NCI-H1436 (cell line): ENCODE measurements at places on chromosomes 5 and 9.

GRCh38 chr5:33460210-33460609 is 19.4 kb downstream of the TARS1 start:
- DNase-seq: no peak

- no peak for DNase-seq
Observed at GRCh38 chr5:179124853-179125788, 64.9 kb downstream of the ZNF354C start.

DNA sequence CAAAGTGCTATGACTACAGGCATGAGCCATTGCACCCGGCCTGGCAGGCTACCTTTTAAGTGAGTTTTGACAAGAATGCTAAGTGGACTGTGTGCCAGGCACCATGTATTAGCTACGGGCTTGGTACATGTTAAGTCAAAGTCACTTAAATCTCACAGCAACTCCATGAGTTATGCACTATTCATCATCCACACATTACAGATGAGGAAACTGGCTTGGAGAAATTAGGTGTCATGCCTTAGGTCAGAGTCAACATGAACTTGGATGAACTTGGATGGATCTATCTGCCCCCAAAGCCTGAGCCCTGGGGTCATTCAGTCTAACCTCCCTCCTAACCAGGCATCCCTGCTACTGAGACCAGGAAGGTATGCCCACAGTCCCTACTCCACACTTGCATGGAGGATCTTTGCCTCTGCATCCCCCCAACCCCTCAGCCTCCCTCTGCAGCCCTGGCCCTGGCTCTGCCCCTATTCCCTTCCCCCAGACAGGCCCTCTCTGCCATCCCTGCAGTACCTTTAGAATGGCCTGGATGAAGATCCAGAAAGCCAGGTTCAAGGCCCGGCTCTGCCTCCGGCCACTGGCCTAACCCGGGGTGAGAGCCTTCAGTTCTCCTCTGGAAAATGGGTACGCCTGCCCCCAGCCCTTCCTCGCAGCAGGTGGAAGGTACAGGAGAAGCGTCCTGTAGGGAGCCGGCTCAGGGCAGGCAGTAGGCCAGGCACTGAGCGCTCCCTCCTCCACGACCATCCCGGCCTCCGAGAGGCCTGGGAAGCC is 685 bp upstream of the ADGRD2 start:
- DNase-seq: no peak

- no peak for DNase-seq
Observed at GRCh38 chr9:87381050-87381711, 116.5 kb upstream of the DAPK1 start.

DNA sequence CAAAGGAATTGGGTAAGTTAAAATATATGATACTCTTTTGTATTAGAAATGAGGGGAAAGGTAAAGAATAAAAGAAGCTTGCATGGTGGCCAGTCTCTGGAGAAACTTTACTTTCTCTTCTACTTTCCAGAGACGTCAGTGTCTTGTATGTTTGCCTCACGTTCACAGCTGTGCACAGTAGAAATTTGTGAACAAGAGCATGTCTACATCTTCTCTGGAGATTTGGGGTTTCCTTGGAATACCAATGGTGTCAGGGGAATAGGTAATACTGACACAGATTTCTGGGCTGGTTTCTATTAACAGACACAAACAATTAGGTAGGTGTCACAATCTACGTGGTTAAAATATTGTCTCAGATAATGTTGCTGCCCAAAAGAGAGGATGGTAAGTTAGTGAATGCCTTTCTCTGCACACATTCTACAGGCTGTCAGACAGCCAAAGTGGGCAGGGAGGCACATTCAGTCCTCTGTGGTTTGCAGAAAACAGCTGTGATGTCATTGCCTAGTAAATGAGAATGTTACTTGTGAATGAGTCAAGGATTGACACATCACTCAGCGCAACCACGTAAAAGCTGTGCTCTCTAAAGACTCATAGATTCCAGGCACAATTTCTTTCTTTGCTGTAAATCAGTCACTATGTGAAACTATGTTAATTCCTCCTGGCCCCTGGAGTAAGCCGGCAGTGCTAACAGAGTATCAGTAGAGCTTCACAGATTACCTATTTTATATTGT is 397.1 kb downstream of the MAN2A1 start:
- DNase-seq: no peak

DNA sequence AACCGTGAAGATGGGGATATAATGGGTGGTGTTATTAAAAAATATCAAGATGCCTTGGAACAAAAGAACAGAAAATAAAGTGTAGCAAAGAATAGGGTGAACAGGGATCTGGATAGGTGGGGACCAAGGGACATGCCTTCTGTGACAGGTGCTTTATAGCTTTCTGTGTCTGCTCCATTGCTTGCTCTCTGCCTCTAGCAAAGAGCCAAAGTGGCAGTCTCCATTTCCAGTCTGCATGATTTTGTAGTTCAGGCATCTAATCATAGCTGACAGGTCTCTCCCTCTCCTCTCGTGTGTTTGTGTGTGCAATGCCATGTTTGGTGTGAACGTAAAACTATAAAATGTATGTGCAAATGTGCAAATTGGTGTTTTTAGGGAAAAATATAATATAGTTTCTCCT is 35.0 kb downstream of the LRRTM2 start:
- DNase-seq: no peak

GRCh38 chr5:133990396-133990795 is 14.4 kb downstream of the VDAC1 start:
- DNase-seq: peak; percentile 46

- DNase-seq: no peak
Observed at GRCh38 chr9:88754452-88754851, 219.5 kb downstream of the NXNL2 start.

- no peak for DNase-seq
Observed at GRCh38 chr9:84791643-84792042, 122.1 kb downstream of the NTRK2 start.

GRCh38 chr9:133173056-133173455 is 9.3 kb upstream of the GBGT1 start:
- no peak for DNase-seq

DNA sequence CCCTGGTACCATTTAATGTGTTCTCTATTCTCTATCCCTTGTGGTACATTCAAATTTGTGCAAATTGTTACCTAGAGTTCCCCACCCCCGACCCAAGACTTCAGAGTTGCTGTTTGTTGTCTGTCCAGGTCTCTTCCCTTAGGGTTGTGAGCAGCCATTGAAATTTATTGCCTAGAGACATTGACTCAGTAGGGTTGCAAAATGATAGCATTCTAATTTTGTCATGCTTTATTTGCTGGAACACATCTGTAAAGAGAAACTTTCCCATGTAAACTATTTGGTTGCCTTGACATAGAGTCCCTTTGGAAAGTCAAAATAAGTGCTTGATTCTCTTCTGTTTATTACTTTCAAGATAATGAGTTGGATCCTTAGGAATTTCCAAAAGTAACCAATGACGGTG is 91.7 kb upstream of the KLF9 start:
- DNase-seq: no peak

DNA sequence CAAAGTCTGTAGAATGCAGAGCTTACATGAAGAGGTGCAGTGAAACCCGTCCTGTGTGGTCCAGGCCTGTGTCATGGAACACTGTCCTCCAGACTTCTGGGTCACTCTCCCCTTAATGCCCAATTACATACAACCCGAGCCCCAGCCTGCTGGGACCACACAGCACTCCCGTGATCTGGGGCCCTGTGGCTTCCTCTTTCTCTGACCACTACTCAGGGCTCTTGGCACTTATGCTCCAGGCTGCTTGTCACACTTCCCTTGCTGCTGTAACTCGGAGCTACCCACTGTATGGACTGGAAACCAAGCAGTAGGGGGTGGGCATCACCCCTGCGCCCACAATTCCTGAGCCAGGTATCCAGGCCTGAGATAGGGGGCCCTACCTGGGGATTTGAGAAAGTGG is 10.3 kb upstream of the IL3 start:
- DNase-seq: no peak

GRCh38 chr5:147490989-147491388 is 18.9 kb downstream of the DPYSL3 start:
- no peak for DNase-seq

DNA sequence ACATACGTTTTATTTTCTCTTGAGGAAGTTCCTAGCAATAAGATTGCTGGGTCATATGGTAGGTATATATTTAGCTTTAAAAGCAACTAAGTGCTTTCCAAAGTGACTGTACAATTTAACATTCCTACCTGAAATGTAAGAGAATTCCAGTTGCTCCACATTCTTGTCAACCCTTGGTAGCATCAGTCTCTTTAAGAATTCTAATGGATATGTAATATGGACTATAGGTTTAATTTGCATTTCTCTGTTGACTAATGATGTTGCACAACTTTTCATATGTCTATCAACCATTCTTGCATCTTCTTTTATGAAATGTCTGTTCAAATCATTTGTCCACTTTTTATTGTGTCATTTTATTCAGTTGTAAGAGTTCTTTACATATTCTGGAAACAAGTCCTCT is 6.7 kb upstream of the RASEF start:
- no peak for DNase-seq

DNA sequence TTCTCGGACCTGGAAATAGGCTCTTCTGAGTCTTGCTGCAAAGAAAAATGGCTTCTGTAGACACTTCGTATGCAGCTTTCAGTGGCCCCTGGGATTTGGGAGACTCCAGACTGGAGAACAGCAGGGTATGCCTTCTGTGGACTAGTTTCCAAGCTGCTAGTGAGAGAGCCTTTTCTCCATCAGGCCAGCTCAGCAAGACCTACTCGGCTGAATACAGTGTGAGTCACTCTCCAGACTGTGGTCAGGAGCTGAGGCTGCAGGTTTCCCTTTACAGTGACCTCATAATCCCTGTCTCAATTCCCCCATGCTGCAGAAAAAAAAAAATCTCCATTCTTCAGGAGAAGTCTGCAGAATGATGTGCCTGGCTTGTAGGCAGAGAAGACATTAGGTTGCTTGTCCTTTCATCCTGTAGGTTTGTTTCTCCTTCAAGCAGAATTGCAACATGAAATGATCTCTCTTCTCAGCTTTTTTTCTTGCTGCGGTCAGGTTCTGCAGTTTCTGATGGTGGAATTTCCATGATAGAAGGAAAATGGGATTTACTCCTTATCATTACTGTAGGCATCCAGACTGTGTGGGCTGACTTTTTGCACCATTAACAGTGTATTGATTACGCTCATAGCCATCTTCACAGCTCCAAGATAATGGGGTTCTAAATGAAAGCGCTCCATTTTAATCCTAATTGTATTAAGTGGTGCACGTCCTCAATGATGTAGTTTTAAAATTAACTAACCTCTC is 78.3 kb upstream of the TNFSF8 start:
- no peak for DNase-seq

DNA sequence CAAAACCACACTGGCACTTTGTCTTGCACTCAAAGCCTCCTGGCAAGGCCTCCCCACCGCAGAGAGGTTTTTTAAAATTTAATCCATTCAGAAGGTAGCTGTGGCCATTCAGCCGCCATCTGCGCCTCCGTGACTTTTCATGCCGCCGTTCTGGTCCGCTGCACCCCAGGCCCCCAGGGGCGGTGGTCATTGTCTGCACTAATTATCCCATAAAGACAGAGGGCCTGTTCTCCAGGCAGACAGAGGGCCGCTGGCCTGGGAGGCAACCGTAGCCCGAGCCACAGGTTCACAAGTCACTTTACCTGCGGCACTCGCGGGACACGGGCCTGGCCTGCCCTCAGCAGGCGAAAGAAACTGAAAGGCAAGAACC is 49.4 kb downstream of the EXD3 start:
- DNase-seq: no peak

GRCh38 chr5:148750614-148751013 is 75.8 kb upstream of the ADRB2 start:
- DNase-seq: no peak

- DNase-seq: no peak
Observed at GRCh38 chr9:91837981-91838731, 111.9 kb downstream of the ROR2 start.

GRCh38 chr9:99171225-99172123 is 50.3 kb downstream of the ALG2 start:
- no peak for DNase-seq

DNA sequence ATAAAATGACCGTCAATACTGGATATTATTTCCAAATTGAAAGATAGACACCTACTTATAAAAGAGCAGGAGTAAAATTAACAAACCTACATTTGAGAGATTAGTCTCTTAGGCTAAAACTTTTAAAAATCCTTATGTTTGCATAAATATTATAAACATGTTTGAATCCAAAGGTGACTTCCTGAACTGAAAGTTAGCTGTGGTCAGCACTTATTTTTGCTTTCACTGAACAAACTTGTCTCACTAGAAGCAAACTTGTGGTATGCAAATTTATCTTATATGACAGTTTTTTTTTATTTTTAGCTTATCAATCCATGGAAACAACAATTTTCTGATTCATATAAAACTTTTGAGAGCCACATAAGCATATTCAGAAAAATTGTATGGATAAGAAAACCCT is 502.6 kb upstream of the COX7C start:
- DNase-seq: no peak

DNA sequence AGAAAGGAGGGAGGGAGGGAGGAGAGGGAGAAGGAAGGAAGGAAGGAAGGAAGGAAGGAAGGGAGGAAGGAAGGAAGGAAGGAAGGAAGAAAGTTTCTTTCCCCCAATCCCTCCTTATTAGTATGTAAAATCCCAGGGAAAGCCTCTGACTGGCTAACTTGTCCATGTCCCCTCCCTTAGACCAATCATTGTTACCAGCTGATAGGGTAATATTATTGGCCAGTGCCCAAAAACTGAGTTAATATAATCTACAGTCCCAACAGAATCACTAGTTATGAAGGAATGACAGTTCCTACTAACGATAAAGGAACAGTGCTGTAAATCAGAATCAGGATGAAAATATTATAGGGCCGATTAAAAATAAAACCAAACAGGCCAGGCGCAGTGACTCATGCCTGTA is 53.6 kb upstream of the CCNG1 start:
- DNase-seq: no peak

- DNase-seq: no peak
Observed at GRCh38 chr9:133589454-133590227, 19.5 kb downstream of the FAM163B start.

GRCh38 chr5:169229342-169229892 is 71.5 kb downstream of the SLIT3 start:
- no peak for DNase-seq

GRCh38 chr9:671997-672396 is 169.5 kb upstream of the DMRT1 start:
- no peak for DNase-seq

DNA sequence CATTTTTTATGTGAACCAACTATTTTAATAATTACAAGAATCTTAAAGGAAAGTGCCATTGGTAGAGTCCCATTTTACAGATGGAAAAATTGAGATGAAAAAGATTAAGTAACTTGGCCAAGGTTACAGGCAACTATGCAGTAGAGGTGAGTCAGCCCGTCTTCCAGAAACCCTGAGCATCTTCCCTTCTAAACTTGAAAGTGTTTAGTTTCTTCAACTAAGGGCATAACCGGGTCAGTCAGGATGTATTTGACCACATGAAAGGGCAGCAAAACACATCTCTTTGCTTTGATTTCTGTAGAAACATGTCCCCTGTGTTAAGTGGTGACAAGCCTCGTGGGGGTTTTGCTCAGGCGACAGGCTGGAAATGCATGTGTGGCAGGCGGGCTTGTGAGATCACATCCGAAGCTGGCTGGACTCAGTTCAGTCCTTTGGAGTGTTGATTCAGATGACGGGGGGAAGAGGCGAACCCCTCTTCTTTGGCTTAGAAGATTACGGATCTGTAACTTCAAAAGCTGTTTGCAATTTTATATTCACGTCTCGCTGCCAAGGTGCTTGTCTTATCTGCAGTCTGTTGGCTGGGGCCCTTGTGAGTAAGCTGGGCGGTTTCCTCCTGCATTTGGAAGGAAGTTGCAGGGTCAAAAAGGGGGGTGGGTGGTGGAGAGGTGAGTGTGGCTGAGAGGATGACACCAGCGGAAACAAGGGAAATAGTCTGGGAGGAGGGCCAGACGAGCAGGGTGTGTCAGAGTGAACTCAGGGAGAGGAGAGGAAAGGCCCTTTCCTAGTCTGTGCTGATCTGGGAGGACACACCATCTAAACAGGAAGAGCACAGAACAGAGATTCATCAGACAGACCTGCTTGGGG is 78.9 kb upstream of the RPS23 start:
- DNase-seq: no peak
